ENCODE measurements at places on chromosomes 3 and 15.
A peak's percentile ranks its signal among the peaks of the same experiment; 100 is the strongest.

GRCh38 chr3:54139630-54140029 lies 17.3 kb downstream of the CACNA2D3 start:
- DNase-seq = no peak

- no peak for DNase-seq
Observed at GRCh38 chr3:64494526-64494925, 193.3 kb downstream of the ADAMTS9 start.

DNA sequence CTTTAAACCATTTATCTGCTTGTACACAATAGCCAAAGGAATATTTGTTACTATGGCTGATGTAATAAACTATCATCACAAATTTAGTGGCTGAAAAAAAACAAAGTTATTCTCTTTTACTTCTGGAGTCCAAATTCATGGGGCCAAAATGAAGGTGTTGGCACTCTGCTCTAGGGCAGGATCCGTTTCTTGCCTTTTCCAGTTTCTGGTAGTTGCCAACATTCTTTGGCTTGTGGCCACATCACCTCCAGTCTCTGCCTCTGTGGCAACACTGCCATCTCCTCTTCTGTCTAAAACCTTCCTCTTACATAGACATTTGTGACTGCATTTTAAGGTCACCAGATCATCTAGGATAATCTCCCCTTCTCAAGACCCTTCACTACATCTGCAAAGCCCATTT lies 27.3 kb downstream of the NIT2 start:
- no peak for DNase-seq

GRCh38 chr3:175001091-175001490 lies 142.0 kb downstream of the NAALADL2 start:
- DNase-seq = no peak

DNA sequence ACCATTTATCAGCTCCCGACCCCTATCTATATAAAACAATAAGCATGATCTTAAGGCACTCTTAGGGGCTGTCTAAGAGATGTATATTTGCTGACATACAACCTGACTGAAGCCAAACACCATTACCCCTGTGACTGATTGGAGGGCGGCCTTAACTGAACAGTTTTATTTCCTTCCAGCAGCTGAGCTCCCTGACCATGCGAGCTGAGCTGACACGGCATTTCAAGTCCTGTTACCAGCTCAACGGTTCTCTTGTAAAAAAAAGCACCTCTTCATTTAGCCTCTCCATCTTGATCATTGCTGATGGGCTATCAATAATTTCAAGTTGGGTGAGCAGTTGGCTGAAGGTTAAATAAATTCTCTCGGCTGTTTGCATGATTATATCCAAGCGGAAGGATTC lies 33.4 kb upstream of the BNIP2 start:
- DNase-seq = no peak

DNA sequence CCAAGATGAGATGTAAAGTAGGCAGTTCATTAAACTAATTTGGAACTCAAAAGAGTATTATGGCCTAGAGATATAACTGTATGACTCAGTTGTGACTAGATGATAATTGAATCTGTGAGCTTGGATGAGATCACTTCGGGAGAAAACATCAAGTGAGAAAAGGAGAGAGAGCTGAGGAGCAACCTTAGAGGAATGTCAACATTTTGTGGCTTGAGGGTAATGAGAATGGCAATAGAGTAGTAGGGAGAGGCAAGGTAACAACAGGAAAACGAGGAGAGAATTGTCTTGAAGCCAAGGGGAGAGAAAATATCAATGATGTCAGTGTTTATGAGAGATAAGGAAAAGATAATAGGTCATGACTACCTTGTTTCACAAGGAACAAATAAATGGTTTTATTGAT lies 580.2 kb downstream of the NLGN1 start:
- no peak for DNase-seq

- DNase-seq = no peak
Observed at GRCh38 chr3:10426346-10427220, 78.8 kb downstream of the ATP2B2 start.

- no peak for DNase-seq
Observed at GRCh38 chr3:127796831-127797150, 25.5 kb downstream of the MGLL start.

GRCh38 chr3:195224980-195225580 lies 45.9 kb downstream of the XXYLT1 start:
- DNase-seq = no peak

- no peak for DNase-seq
Observed at GRCh38 chr3:197367081-197367780, 68.8 kb upstream of the DLG1 start.

DNA sequence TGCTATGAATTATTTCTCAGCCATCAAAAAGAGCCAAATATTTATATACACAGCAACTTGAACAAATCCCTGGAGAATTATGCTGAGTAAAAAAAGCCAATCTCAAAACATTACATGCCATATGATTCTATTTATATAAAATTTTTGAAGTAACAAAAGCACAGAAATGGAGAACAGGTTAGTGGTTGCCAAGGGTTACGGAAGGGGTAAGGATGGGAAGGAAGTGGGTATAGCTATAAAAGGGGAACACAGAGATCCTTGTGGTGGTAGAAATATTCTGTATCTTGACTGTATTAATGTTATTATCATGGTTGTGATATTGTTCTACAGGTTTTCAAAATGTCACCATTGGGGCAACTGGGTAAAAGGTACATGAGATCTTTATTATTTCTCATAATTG lies 62.3 kb upstream of the ASB14 start:
- DNase-seq = no peak

GRCh38 chr15:70258369-70259027 lies 160.8 kb upstream of the TLE3 start:
- peak; percentile 76 for DNase-seq

DNA sequence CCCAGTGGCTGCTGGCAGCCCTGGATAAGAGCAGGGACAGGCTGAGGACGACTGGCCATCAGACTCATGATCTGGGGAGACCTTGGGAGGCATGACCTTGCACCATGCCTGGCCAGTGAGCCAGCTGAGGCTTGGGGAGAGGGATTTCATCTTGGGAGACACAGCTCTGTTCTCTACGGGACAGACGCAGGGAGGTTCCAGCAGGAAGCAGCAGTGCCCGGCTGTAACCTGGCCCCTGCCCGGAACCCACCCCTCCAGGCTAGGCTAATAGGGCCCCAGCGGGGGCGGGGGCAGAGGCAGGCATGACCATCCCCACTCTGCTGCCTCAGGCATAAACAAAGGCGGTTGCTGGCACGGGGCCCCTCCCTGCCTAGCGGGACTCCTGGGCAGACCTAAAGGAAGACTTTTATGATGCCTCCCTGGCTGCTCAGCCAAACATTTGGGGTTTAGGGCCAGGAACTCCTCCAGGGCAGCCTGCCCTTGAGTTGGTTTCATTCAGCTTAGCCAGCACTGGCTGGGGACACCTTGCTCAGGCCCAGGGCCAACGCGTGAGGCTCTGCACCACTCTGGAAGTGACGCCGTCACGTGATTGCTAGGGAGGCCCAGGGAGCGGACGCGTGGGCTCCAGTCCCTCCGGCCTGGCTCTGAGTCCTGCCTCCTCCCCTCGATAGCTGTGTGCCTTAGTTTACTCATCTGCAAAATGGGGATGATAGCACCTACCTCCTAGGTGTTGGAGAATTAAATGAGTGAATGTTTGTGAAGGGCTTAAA lies 27.6 kb downstream of the HDAC11 start:
- no peak for DNase-seq

DNA sequence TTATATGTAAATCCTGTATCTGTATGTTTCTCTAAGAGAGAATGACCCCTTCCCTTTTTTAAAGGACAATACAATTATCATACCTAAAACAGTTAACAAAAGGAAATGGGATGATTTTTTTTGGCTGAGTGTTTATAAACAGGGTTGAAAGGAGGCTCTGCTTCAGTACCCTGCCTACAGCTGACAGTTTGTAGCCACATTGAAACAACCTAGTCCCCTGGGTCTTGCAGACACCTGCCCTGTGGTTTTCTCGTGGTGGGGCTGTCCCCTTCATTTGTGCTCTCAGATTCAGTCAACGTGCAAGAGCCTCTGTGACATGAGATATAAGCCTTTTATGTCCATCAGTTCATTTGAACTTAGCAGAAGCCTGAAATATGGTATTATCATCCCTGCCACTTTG lies 2.3 kb upstream of the HMCES start:
- no peak for DNase-seq

DNA sequence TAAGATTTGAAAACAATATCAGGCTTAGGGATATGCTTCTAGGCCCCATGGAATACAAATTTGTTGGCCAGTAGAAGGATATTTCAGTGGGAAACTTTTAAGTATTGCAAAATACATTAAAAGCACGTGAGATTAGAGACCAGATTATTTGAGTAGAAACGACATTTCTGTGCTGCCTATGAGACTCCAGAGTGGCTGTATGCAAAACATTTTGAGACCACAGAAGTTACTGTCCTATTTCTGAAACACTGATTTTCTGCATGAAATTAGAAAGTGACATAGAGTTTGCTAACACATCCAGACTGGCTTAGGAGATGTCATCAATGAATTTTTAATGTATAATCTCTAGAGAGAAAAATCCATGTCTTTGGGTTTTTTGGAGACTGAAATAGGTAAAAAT lies 99.8 kb downstream of the KCNH8 start:
- no peak for DNase-seq

GRCh38 chr15:33392453-33392852 lies 81.7 kb downstream of the RYR3 start:
- DNase-seq = no peak

DNA sequence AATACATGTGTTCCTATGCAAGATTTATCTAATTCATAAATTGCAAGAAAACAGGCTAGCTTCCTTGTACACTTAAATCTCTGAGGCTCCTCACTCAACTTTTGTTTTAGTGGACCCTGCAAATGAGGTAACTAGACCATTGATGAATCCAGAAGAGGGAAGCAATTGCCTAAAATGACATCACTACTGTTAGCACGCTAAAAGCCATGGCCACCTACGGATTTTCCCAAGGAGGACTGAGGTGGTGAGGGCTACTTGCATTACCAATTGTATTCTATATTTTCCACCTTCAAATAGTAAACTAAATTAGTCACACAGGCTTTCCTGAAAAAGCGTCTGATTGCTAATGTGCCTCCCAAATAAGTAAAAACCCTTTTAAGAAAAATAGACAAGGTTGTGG lies 140.7 kb downstream of the GADL1 start:
- no peak for DNase-seq

DNA sequence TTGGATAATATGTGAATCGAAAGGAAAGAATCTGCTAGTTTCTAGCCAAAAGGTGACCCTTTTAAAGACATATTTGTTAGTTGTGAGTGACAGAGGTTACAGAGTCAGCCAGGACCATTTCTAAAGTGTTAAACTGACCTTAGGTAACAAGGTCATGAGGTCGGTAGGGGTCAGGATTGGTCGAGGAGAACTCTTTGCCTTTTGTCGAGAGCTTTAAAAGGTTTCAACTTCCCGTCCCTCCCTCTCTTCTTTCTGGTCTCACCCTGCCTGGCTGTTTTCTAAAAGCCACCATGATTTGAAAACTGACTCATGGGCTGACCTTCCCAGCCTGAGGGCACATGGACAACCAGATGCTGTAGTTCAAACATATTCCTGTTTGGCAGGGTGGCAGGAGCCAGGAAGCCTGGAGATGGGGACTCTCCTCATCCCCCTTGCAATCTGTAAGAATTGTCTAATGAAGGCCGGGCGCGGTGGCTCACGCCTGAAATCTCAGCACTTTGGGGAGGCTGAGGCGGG lies 25.8 kb upstream of the PRTG start:
- no peak for DNase-seq

DNA sequence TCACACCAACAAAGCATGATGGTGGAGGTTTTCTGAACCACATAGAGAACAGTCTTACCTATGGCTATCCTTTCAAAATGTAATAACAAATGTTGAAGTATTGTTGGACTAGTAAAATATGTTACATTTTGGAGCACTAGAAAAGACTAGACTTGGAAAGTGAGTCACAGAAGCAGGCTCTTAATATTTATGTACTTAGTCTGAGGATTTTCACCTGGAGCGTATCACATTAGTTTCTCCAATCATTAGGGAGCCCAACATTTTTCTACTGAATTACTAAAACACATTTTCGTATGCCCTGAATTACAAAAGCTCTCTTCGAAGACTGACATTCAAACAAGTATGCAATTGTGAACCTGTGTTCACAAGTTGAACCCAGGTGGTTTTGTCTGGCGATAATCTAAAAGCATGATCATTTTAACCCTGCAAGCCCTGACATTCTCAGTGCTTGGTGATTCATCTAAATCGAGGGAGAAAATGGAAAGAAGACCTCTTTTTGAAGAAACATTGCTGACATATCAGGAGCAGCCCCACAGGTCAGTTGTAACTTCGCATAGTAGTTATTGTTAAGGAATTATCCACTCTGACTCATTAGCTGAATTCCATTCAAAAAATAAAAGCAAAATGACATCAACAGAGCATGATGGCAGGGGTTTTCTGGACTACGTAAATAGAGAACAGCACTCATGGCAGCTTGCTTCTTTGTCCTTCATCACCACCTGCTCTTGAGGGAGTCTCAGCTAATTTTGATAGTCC lies 679.8 kb upstream of the NECTIN3 start:
- DNase-seq = no peak

GRCh38 chr15:80641384-80641783 lies 53.7 kb upstream of the ABHD17C start:
- DNase-seq = no peak

- DNase-seq = no peak
Observed at GRCh38 chr15:42315521-42315920, 42.3 kb upstream of the TMEM87A start.

DNA sequence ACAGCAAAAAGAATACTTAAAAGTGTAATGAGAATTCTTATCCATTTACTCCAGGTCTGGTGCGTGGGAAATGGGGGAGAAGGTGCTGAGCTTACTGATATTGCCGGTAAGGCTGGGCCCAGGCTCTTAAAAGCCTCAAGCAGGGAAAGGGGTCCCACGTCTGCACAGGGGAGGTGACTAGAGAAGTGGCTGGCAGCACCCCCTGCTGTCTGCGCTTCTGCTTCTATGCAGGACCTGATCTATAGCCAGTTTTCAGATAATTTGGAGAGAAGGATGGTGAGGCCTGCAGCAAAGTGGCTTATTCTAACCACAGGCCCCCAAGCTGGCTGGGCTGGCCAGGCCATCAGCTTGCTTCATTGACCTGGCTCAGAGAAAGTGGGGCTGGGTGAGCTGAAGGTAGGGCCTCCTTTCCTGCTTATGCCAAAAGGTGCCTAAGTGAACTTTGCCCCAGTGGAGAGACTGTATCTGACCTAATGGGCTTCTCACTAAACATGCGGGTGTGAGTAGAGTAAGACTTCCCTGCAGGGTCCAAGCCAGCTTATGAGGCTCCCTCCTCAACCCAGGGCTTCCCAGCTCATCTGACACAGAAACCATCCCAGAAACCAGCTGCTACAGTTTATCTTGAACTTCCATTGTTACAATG lies 30.9 kb upstream of the ATP1B3 start:
- DNase-seq = no peak

- no peak for DNase-seq
Observed at GRCh38 chr15:86837294-86838061, 757.8 kb downstream of the AGBL1 start.

GRCh38 chr3:124168271-124168670 lies 176.3 kb upstream of the ROPN1 start:
- no peak for DNase-seq

- no peak for DNase-seq
Observed at GRCh38 chr3:190642016-190642415, 128.1 kb downstream of the IL1RAP start.

- no peak for DNase-seq
Observed at GRCh38 chr3:119324899-119325298, 30.7 kb downstream of the ARHGAP31 start.

- peak; percentile 43 for DNase-seq
Observed at GRCh38 chr15:89416339-89417183, 79.8 kb downstream of the RHCG start.

GRCh38 chr3:147518465-147518864 lies 109.3 kb downstream of the ZIC1 start:
- no peak for DNase-seq

GRCh38 chr15:27973886-27974285 lies 125.2 kb downstream of the OCA2 start:
- DNase-seq = no peak
